ACHN (cell line): ENCODE measurements at places on chromosomes 7 and 10.

- no peak for DNase-seq
Measured at GRCh38 chr7:111650456-111650999, 88.2 kb upstream of the IMMP2L start.

- DNase-seq: no peak
Measured at GRCh38 chr7:43735403-43735801, 6.1 kb upstream of the COA1 start.

- no peak for DNase-seq
Measured at GRCh38 chr10:21488957-21489446, 36.5 kb downstream of the SKIDA1 start.

DNA sequence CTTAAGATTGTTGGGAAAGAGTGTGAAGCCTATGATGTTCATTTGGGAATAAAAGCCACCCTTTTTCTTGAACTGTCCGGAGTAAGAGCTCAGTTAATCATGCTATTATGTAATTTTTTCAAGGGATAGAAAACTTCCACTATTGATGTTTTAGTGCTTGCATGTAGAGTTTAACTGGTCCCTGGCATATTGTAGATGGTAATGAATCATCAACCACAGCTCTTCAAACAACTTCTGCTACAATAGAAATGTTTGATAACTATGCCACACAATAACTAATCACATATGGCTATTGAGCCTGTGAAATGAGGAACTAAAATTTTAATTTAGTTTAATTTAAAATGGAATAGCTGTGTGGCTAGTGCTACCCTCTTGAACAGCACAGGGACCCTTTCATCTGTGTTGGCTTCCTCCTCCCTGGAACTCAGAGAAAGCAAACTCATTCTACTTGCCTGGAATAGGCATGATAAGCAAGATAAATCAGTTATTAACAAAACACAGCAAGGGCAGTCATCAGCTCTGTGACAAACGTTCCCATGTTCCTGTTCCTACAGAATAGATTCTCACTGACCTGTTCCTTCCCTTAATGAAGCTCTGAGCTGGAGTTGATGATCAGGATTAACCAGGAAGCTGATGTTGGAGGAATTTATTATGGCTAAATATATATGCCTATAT lies 4.9 kb upstream of the SRI start:
- peak; percentile 73 for DNase-seq

GRCh38 chr10:12511651-12512050 lies 162.3 kb downstream of the CAMK1D start:
- DNase-seq: no peak

DNA sequence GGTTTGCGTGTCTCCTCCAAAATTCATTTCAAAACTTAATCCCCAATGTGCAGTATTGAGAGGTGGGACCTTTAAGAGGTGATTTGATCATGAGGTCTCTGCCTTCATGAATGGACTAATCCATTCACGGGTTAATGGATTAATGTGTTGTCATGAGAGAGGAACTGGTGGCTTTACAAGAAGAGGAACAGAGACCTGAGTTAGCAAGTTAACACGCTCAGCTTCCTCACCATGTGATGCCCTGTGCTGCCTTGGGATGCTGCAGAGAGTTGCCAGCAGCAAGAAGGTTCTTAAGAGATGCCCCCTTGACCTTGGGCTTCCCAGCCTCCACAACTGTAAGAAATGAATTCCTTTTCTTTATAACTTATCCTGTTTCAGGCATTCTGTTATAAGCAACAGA lies 3.7 kb upstream of the TCTN3 start:
- DNase-seq: no peak

DNA sequence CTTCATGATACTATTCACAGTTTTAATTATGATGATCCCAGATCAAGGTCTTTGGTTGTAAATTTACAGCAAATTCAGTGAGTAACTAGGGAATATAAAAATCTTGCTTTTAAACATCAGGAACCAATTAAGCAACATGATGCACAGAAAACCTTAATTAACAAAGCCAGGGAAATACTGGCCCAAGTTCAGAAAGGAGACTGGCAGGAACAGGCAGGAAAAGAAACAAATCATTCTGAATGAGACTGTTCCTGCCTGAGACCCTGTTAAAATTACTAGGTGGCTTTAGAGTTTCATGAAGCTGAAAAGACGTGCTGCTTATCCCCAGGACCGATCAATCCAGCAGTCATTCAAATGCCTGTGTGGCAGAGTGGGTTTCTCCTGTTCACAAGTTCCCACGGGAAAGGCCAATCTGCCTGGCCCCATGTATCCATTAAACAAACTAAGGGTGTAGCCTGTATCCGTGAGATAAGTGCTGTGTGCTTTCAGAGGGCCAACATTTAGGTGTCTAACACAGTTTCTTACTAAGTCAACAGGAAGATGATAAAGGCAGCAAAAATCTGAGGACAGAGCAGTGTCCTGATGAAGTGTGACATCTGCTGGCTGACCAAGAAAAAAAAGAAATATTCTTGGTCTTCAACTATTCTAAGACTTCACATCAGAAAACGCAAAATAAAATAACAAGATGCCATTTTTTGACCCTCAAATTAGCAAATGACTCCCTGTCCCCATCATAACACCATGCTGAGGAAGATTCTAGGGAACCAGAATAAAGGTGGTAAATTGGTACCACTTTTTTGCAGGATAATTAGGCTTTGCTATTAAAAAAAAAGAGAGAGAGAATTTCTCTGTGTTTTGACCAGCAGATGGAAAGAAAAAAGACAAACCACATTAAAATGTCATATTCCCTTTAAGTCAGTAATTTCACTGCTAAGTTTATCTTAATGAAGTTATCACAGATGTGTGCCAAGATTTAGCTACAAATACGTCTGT lies 34.2 kb downstream of the PUS7 start:
- peak; percentile 73 for DNase-seq

GRCh38 chr7:111931016-111931517 lies 275.1 kb downstream of the DOCK4 start:
- no peak for DNase-seq

DNA sequence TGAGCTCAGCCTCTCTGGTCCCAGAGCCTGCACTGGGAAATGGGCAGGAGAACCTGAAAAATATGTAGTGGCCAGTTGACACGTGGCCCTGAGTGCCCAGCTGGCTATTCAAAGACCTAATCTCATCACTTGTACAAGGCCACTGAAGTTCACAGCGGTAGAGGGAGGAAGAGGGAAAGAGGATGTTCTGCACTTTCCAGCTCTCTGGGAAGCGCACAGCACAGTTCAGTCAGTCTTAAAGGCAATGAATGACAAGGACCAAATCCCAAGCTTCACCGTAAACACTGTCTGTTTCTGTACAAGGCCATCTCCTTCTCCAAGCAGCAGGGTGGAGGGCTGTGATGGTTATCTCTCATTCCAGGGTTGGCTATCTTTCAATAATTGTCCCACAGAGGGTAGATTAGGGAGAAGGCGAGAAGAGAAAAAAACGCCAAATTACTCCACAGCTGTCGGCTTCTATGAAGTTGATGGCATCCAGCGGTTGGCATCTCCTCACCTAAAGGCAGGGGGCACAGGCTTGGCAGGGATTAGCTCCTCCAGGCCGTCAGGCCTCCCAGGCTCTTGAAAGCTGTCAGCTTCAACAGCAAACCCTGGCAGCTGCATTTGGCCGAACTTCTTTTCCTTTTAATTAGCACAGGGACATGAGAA lies 10.6 kb downstream of the SFMBT2 start:
- no peak for DNase-seq

DNA sequence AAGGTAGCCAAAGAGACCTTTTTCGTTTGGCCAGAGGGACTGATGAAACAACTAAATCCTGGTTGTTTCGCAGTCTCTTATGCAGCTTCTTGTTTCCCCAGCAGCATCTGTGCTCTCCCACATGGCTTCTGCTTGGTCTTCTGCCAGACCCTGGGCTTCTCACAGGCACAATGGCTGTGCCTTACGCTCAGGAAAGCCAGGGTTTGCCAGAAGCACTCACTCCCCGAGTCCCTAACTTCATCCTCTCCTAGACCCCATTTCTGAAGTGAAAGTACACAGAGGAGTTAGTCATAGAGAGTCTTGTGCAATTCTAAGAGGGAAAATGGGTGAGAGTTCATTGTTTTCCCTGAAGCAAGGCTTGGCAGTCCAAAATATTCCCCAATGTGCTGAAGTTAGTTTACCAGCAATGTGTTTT lies 121.7 kb downstream of the EVX1 start:
- no peak for DNase-seq

DNA sequence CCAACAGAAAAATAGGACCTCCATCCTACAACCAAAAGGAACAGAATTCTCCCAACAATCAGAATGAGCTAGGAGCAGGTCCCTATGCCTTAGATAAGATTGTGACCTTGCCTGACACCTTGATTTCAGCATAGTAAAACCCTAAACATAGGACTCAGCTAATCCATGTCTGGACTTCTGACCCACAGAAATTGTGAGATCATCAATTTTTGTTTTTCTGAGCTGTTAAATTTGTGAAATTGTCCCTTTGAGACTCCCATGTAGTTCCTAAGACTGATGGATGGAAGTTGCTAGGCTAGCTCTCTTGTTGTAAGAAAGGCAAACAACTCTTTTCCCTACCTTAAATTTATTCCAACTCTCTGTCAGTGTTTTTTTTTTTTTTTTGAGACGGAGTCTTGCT lies 244.2 kb downstream of the EXOC4 start:
- DNase-seq: no peak

- no peak for DNase-seq
Measured at GRCh38 chr10:59557642-59558041, 152.0 kb downstream of the SLC16A9 start.

- no peak for DNase-seq
Measured at GRCh38 chr10:127976701-127977356, 69.9 kb downstream of the PTPRE start.

DNA sequence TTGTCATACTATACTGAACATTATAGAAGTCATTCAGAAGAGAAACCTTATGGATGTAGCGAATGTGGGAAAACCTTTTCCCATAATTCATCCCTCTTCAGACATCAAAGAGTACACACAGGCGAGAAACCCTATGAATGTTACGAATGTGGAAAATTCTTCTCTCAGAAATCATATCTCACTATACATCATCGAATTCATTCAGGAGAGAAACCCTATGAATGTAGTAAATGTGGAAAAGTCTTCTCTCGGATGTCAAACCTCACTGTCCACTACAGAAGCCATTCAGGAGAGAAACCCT lies 19.4 kb downstream of the RBAK start:
- no peak for DNase-seq

GRCh38 chr7:151940048-151940811 lies 16.0 kb upstream of the GALNTL5 start:
- peak; percentile 12 for DNase-seq

GRCh38 chr7:155184923-155185322 lies 112.8 kb upstream of the INSIG1 start:
- peak; percentile 23 for DNase-seq

- no peak for DNase-seq
Measured at GRCh38 chr7:145269418-145270161, 433.7 kb upstream of the TPK1 start.

DNA sequence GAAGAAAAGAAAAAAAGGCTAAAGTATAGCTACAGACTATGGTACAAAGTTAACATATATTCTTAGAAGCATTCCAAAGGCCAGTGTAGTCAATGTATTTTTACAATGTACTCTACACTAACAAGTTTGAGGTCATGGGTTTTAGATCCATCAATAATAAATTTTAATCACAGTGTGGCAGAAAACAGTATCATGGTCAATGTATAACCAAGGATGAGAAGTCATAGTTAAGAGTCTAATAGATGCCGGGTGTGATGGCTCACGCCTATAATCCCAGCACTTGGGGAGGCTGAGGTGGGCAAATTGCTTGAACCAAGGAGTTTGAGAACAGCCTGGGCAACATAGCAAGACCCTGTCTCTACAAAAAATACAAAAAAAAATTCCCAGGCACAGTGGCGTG lies 53.1 kb downstream of the SLC16A12 start:
- no peak for DNase-seq

DNA sequence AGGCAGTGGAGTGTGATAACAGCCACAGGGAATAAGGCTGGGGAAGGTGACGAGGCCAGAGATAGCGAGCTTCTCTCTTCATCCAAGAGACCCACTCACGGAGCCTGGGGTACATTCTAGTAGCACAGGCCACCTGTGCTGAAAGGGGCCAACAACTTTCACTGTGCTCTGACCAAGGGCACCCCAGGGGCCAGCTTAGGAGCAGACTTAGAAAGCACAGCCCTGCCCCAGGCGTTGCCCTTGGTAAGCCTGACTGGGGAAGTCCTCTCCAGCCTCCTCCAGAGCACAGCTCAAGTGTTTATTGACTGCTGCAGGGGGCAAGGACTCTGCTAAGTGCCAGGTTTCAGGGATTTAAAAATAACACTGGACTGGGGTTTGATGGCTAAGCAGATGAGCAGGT lies 44.7 kb downstream of the EBF3 start:
- DNase-seq: no peak

DNA sequence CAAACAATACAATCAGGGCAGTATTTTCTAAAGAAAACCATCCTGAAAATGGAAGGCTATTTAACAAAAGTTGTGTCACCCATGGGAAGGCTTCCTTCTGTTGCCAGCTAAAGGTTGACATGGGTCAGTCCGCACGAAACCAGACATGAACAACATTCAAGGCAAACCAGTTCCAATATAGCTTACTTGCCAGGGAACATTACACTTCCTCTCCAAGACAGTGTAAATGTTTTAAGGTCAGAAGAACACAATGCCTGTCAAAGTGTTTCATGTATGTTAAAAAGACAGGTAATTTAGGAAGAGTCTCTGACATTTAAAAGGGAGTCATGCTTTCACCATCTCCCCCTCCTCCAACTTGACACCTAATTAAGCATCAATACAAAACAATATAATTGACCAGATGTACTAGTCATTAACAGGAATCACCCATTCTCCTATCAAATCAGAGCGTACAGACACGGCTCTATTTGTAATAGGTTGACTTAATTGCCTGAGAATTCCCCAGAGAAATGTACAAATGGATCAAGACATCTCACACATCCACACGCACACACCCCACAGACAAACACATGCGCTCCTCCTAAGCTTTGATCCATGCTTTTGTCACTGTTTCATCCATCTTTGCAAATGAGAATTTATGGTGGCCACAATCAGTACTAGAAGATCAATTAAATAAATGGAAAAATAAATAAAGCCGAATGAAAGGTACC lies 69.5 kb downstream of the CACNA2D1 start:
- no peak for DNase-seq

DNA sequence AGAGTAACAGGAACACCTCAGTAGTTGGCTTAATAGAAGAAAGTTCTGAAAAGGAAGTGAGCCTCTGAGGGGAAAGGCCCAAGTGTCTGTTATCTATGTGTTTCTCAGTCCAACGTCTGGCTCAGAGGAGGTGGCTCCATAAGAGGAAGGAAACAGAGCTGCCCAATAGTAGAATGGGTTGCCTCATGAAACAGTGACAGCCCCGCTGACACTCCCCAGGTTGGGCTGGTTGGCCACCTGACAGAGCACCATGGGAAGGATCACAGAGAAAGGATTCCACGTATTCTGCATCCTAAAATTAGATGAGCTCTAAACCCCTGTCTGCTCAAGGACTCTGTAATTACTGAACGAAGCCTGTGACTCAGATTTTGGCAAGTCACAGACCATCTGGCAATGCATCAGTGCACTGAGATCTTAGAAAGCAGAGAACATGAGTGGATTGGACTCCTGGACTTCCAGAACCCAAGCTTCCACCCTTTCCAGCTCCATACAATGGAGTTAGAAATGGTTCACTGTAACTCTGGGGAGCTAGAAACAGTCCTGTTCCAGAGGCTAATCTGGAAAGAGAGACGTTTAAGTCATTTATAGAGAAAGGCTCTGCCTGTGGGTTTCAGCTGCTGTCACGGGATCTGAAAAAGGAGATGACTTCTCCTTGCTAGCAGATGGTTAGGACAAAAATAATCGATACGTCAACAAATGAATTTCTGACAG lies 2.9 kb downstream of the PKD2L1 start:
- no peak for DNase-seq
